ENCODE measurements at places on chromosomes 1 and 21. TPM values are rescaled to one million over a fixed set of nuclear protein-coding genes. Genes with fewer than 3 reads are reported as not detected.

The PLPPR5 gene
- not detected for total RNA-seq

- no peak for DNase-seq
Observed at GRCh38 chr1:109357616-109358015, 40.1 kb downstream of the SORT1 start.

GRCh38 chr1:220426989-220427388 lies 100.9 kb upstream of the MARK1 start:
- no peak for DNase-seq

- no peak for DNase-seq
Observed at GRCh38 chr1:248406721-248407692, 4.2 kb downstream of the OR2T1 start.

GRCh38 chr21:45391743-45392572 lies 13.0 kb upstream of the COL18A1 start:
- no peak for DNase-seq
